Cerebellum (tissue), 4 donors: ENCODE measurements at places on chromosomes 1 and 21.

GRCh38 chr1:38133304-38133703 is 86.7 kb upstream of the POU3F1 start:
- DNase-seq: no peak

GRCh38 chr1:84450910-84451309 is 28.2 kb upstream of the RPF1 start:
- no peak for DNase-seq

DNA sequence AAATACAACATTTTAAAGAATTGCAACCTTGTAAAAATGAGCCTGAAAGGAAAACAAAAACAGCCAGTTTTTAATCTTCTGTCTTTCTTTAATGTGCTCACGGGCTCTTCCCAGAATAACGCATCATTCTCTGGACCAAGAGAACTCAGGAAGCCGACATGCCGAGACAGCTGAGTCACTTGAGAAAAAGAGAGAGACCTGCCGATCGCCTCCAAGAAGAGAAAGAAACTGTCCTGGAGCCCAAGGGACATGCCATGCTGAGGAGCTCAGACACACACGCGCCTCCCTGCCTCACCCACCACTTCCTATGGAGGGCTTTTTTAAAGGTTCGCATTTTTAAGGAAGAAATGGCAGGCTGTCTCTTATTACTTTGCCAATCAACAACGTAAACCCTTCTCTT is 176.4 kb downstream of the ZNF281 start:
- DNase-seq: no peak

GRCh38 chr21:26659182-26659581 is 86.1 kb upstream of the CYYR1 start:
- DNase-seq: no peak

DNA sequence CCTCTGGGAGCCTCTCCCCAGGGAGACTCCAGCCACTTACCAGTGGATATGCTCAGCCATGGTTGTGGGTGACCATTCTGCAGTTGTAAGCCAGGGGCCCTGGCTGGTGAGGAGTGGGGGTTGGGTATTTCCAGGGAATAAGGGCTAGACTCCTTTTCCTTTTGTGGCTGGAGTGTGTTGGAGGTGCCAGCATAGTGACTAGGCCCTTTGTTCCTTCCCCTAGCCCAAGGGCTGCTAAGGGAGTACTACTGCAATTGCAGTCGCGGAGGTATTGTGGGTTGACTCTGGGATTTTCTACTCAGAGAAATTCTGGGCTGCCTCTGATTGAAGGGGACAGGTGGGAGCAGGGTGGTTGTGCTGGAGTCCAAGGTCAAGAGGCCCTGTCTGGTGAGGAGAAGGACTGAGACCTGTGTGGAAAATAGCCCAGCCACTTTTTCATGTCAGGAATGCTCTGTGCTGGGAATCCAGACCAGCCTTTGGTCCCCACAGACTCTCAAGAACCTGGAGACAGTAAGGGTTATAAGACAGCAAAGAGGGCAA is 43.1 kb downstream of the MROH9 start:
- no peak for DNase-seq

DNA sequence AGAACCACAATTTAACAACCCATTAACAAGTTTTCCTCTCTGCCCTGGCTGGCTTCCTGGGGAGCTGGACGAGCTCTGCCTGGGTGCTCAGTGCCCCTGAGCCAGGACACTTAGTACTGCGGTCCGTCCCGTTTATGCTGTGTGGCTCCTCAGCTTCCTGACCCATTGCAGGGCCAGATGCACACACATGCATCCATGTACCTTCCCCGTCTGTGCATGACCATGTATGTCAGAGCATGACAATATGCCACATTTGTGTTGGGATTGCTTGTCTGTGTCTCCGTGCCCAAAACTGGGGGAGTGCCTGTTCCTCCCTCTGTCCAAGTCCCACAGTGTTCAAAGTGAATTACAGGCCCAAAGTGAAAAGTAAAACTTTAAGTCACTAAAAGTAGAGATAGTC is 9.7 kb upstream of the TFF3 start:
- DNase-seq: no peak

- DNase-seq: no peak
Observed at GRCh38 chr21:45281411-45282282, 6.0 kb downstream of the POFUT2 start.

DNA sequence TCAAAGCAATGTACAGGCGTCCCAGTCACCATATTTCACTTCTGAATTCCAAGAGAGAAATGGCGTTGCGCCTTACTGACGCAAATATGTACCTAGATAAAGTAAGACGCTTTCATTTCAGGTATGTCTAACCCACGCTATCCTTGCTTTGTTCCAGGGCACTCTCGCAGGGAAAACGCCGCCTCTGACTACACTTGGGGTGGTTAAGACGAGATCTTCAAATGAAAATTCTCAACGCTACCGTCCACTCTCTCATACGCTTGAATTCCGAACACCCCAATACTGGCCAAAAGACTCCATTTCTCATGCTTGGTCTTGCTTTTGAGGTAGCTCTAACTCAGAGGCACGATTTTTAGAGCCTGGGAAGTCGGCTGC is 736 bp upstream of the ZMPSTE24 start:
- no peak for DNase-seq

- DNase-seq: no peak
Observed at GRCh38 chr1:185479796-185480195, 162.8 kb upstream of the IVNS1ABP start.

GRCh38 chr21:15252431-15252830 is 187.6 kb upstream of the NRIP1 start:
- DNase-seq: no peak

DNA sequence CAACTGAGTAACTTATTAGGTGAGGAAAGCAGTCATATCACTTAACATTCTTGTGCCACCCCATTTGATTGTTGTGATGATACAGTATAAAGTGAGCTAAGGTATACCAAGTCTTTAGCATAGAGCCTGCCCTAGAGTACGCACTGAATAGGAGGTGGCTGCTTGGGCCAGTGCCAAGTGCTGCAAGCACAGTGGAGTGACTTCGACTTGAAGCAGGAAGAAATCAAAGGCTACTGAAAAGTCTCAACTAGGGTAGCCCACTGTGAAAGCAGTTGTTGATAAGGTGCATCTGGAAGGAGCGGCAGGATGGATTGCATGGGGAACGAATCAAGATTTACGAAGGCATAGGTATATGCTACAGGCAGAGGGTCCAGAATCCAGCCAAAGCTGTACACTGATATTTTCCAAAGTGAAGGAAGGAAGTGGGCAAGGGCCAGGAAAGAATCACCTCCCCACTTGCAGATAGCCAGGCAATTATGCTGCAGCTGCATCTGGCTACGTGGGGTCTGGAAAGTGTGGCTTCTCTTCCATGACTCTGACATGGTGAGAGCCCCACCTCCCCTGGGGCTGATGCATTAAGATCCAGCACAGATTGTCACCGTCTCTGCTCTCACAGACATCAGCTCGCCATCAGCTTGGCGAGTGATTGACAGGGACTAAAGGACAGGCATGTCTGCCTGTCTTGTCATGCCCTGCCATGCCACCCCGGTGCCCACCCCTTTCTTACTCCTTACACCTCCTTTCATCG is 287.0 kb upstream of the PLXNA2 start:
- DNase-seq: no peak

DNA sequence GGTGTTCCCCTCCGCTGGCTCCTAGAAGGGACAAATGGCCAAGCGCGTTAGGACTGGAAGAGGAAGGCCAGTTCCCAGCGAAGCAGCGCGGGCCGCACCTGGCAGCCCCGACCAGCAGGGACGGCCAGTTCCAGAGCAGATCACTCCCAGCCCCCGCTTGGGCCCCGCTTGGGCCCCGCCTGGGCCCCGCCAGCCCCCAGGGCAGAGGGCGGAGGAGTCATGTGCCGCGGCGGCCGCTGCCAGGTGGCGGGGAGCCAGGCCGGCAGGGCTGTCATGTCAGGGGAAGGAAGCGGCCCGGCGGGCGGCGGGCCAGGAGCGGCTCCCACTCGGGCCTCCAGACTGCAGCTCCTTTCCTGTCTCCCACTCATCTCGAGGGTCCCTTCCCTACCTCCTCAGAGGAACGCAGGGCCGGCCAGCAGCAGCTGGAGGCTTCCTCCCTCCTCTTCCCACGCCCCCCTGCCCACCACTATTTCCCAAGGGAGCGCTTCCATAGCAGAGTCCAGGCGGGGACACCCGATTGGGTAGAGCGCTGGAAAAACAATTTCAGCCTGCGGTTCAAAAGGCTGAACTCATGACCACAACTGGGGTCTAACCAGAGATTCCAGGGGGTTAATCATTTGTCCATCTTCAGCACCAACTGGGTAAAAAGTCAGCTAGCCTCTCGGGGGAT is 16.5 kb downstream of the ZNF697 start:
- peak; percentile 77 for DNase-seq

- DNase-seq: no peak
Observed at GRCh38 chr1:247548769-247549182, at the start of gene GCSAML. TSS of gene GCSAML (plus strand) at chr1:247549134. CDS start at chr1:247549192, 58 bp downstream.

DNA sequence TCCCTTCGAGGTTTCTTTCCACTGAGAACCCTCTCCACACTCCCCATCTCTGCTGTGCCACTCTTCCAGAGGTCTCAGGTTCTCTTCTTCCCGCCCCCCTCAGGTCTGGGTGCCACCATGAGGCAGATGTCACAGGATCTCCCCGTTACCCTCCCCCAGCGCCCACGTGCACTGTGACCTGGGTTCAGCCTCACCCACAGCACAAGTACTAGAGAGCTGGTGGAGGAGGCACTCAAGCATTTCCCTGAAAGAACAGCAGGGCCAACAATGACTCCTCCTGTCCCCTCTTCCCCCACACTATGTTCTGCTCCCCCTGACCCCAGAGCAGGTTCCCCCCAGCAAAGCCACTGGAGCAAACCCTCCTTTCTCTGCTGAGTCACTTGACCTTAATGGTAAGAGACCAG is 14.3 kb downstream of the PLEKHA6 start:
- DNase-seq: no peak

- DNase-seq: no peak
Observed at GRCh38 chr1:160935527-160936258, 18.9 kb downstream of the ITLN2 start.

- no peak for DNase-seq
Observed at GRCh38 chr1:219041141-219041540, 132.5 kb upstream of the LYPLAL1 start.

- DNase-seq: no peak
Observed at GRCh38 chr1:156863631-156864030, 3.0 kb downstream of the NTRK1 start.

DNA sequence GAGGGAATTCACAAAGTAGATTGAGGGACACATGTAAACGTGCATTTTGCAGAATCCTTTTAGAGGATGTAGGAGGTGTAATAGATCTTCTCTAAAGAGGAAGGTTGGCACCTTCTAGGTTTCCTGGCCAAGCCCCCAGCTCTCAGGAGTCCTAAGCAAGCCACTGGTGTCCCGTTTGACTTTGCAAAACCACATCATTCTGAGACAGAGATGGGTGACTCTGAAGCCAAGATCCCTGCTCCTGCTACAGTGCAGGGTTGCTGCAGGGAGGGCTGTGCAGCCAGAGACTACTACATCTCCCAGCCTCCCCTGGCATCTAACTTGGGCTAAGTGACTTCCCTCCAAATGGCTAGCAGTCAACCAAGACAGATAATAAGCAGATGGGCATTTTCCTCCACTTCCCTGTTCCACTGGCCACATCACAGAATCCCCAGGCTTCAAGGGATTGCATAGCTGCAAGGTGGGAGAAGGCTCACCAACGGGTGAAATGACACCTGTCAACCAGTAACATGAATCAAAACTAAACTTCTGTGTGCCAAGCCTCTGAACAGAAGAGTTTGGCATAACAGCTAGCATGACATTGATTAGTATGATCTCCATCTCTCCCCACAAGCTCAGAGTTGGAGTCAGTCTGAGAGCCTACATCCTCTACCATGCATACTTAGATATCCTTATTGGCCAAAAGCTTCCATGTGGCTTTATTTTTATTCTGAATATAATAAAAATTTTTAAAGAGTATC is 129.6 kb upstream of the COA6 start:
- no peak for DNase-seq

DNA sequence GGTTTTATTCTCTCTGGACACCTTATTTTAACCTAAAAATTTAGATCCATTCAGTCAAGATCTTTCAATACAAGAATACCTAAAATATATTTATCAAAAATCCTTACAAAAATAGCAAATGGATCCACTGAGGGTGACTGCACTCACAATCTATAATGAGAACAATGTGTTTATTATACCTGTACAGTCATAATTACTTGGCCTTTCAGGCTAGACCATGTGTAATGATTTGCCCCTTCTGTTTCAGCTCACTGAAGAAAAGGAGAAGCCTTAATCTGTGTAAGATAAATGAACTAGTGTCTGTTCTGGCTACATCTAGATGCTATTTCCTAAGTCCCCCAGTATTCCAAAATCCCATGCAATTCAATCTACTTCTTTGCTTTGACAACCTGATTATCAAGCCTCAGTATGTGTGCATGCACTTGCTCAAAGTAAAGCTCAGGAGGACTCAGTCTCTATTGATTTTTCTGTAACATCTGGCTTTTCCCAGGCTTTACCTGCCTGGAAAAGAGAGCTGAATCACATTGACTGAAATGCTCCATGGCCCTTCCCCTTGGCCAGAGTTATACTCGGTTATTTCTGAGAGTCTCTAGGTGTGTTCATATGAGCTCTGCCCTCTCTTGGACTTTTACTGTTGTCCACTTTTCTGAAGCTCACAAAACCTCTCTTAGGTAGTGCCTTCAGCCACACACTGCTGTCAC is 27.6 kb downstream of the CRP start:
- no peak for DNase-seq

DNA sequence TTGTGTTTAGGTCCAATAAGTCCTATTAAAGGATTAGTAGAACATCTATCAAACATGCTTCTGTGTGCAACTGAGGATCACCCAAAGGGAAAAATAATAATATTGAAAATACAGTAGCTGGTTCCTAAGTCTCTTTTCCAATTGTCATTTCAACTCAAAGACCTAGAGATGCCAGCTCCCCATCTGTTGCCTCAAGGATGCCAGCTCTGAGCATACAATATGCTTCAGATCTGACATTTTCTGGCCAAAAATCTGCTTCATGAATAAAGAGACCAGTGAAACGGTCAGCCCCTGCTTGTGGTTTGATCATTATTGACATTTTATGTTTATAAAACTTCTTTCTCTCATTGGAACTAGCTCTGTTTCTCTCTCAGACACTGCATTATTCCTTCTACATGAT is 72.9 kb downstream of the CCDC185 start:
- peak; percentile 84 for DNase-seq

GRCh38 chr1:26094677-26095383 is 16.8 kb upstream of the PDIK1L start:
- no peak for DNase-seq

- no peak for DNase-seq
Observed at GRCh38 chr1:38940339-38941047, 1.1 kb downstream of the RHBDL2 start.
